ENCODE measurements at places on chromosomes 12 and 14.

DNA sequence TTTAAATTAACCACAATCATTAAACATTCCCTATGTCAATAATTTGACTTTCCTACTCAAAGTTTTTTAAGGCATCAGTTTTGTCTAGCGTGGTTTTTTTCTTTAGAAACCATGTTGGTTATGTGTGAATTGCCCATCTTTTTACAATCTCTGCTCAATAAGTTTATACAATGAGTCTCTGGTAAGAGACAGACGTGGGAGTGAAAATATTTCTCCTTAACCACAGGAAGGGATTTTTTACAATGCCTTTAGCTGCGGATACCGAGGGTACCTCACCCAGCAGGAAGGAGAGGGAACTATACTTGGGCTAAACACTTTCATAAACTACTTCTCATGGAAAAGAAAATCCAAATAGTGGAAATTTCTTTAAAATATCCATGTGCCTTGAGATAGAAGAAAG lies 191.4 kb upstream of the BCL2L14 start:
- DNase-seq, result no peak

GRCh38 chr14:102565331-102565887 lies 27.0 kb upstream of the RCOR1 start:
- DNase-seq, result peak; percentile 76

- DNase-seq, result no peak
These were observed 338.1 kb upstream of the TMEM132C start for GRCh38 chr12:127928615-127929571.

DNA sequence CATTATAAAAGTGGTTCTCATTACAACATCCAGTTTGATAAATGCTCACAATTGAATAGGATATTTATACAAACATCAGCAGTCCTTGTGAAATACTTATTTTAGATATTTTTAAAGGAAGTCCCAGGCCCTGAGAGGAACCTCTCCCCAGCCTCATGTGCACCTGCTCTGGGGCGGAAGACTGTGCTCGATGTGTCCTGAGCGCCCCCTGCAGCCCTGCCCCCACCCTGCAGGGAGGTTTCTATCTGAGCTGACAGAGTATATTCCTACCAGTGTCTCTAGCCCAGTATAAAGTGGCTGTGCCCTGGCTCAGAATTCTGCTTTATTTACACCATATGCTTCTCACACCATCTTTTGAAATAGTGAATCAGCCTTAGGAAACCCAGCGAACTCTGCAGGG lies 1349.1 kb downstream of the TMEM121 start:
- peak; percentile 54 for DNase-seq

- DNase-seq, result peak; percentile 16
These were observed 4.6 kb upstream of the SELPLG start for GRCh38 chr12:108638141-108638827.

- no peak for DNase-seq
These were observed 329.2 kb downstream of the PCNX1 start for GRCh38 chr14:71236487-71236886.

DNA sequence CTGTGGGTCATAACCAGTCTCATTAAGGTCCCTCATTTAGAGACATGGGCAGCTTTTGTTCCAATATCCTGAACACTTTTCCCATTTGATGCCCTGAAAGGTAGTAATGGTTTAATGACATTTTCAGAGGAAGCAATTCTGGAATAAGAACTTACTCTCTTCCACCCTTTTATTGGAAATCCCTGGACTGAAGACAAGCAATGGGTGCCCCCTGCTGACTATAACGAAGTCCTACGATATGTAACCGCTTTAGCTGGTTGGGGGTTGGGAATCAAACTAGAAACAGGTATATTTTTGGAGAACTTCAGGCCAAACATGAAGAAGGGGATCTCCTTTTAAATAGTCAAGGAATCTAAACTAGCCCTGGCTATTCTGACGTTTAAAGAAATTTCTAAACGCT lies 20.5 kb downstream of the SARNP start:
- DNase-seq, result peak; percentile 58

DNA sequence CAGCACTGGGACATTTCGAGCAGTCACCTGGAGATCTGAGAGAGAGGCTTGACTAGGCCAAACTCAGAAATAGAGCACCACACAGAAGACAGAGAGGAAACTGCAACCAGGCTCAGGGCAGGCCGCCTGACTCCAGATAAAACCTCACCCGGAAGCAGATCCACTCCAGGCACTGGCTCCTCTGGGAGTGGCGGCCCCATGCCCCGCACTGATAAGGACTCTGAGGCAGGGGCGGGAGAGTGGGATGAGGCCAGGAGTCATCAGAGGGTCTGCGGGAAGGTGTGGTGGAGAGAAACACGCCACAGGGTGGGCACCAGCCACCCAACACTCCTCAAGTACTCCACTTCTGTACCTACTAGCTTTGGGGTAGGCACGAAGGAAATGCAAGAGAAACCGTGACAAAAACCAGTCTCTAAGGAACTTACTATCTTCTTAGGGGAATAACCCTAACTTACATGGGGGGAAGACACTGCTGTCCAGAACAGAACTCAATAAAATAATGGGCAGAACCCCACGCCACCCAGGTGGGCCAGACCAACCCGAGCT lies 71.3 kb downstream of the CHGA start:
- DNase-seq, result no peak

GRCh38 chr14:65286443-65286842 lies 126.1 kb upstream of the FUT8 start:
- DNase-seq, result no peak

- no peak for DNase-seq
These were observed 276.6 kb downstream of the NRXN3 start for GRCh38 chr14:78446807-78447206.

DNA sequence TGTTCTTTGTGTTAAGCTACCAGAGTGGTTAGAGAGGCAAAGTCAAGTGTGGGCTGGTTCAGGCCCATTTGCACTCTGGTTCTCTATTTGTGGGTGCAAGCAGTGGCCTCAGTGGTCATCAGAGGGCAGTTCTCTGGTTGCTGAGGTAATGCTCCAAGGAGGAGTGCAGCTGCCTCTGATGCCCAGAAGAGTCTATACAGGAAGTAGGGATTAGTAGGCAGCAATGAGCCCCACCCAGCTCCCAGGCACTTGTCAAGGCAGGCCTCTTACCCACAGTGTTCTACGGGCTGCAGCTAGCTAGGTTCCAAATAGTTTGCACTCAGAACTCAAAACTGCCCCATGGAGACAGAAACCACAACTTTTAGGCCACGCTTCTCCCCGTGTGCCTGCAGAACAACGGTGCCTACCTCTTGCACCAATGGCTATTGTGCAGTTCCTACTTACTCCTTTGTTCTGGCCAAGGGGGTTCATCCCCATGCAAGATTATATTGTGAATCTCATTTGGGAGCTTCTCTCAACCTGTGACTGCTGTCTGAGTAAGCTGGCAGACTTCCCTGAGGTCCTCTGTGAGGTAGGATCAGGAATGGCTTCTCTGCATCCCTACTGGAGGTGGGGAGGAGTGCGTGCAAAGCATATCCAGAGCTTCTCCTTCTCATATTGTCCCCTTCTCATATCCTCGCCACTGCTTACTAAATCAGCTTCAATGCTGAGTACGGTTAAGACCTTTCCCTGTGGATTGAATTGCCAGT lies 410.3 kb upstream of the LMO3 start:
- no peak for DNase-seq

- DNase-seq, result no peak
These were observed 9.7 kb downstream of the VRK1 start for GRCh38 chr14:96806836-96807235.

- peak; percentile 39 for DNase-seq
These were observed 39.8 kb downstream of the GPR135 start for GRCh38 chr14:59425322-59425935.

DNA sequence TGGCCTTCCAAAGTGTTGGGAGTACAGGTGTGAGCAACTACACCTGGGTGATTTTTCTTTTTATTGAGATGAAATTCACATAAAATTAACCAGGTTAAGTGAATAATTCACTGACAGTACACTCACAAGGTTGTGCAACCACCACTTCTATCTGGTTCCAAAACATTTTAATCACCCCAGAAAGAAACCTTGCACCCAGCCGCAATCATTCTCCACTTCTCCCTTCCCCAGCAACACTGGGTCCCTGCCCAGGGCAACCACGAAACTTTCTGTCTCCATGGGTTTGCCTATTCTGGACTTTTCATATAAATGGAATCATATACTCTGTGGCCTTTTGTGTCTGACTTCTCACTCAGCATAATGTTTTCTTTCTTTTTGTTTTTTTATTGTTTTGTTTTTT lies 26.3 kb upstream of the MLXIP start:
- no peak for DNase-seq

DNA sequence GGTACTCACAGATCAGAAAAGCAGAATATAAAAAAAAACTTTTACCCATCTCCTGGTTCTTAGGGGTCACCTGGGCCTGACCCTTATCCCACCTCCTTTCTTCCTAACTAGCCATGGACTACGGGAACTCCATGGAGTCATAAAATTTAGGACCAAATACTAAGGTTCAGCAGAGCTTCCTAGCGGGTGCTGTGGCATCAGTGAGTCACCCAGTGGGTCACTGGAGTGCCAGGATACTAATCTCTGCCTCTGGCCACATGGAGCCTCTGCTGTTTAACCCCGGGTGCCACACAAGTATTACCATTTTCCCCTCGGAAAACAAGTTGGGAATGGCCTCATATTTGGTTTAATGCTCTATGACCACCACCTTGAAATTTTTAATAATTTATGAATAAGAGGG lies 6.9 kb downstream of the ZBTB39 start:
- no peak for DNase-seq

DNA sequence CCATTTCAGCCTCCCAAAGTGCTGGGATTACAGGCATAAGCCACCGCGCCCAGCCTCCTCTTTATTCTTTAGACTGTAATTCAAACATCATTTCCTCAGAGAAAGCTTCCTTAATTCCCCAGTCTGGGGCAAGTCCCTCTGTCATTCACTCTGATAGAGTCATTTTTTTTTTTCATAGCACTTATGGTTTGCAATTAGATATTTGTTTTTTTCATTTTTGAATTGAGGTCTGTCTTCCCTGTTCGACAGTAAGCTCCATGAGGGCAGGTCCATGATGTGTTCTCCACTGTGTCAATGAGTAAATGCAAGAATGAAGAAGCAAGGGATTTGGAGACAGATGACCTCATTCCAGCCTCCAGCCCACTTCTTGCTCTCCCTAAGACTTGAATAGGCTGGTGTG lies 12.1 kb downstream of the ASIC1 start:
- no peak for DNase-seq

GRCh38 chr12:78470354-78471195 lies 394.0 kb upstream of the SYT1 start:
- DNase-seq, result peak; percentile 46

- DNase-seq, result peak; percentile 70
These were observed 391.3 kb upstream of the FOXG1 start for GRCh38 chr14:28375295-28375694.

GRCh38 chr14:104874571-104875411 lies 9.7 kb downstream of the CEP170B start:
- no peak for DNase-seq

DNA sequence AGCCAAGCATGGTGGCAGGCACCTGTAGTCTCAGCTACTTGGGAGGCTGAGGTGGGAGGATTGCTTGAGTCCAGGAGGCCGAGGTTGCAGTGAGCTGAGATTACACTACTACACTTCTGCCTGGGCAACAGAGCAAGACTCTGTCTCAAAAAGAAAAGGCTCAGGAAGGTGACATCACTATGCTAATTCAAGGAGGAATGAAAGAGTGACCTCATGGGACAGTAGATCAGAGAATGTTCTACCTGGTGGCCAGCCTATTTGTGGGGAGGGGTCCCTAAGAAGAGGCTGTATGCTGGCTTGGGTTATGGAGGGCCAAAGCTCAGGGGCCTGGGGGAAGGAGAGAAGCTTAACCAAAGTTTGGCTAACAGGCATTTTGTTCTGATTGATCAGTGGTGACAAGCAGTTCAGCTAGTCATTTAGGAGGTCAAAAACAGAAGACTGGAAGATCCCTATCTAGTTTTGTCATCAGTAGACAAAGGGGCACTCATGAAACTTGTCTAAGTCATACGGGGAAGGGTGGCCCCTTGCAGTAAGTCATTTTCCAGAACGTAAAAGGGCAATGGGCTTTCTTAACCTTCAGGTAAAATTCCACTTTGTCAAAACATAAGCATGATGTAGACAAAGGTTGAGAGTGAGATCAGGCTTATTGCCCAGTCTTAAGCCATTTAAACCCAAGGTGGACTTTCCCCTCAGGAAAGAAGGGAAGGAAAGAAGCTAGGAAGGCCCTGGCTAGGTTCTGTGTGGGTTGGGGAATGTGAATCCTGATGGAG lies 60.8 kb upstream of the EEA1 start:
- DNase-seq, result no peak

- DNase-seq, result peak; percentile 52
These were observed 131.8 kb downstream of the ERC1 start for GRCh38 chr12:1122786-1123185.

GRCh38 chr14:81275305-81276072 lies 54.7 kb upstream of the GTF2A1 start:
- no peak for DNase-seq

- no peak for DNase-seq
These were observed 198.2 kb downstream of the BTG1 start for GRCh38 chr12:91947459-91947858.

- DNase-seq, result no peak
These were observed 5.9 kb downstream of the FGF6 start for GRCh38 chr12:4439736-4440135.

GRCh38 chr12:86134561-86134960 lies 121.6 kb downstream of the MGAT4C start:
- DNase-seq, result no peak

- DNase-seq, result peak; percentile 50
These were observed 28.3 kb upstream of the HIGD1C start for GRCh38 chr12:50924131-50924438.

GRCh38 chr12:2198005-2198501 lies 145.3 kb downstream of the CACNA1C start:
- DNase-seq, result no peak

- peak; percentile 23 for DNase-seq
These were observed 80.6 kb upstream of the DBX2 start for GRCh38 chr12:45131506-45131905.

DNA sequence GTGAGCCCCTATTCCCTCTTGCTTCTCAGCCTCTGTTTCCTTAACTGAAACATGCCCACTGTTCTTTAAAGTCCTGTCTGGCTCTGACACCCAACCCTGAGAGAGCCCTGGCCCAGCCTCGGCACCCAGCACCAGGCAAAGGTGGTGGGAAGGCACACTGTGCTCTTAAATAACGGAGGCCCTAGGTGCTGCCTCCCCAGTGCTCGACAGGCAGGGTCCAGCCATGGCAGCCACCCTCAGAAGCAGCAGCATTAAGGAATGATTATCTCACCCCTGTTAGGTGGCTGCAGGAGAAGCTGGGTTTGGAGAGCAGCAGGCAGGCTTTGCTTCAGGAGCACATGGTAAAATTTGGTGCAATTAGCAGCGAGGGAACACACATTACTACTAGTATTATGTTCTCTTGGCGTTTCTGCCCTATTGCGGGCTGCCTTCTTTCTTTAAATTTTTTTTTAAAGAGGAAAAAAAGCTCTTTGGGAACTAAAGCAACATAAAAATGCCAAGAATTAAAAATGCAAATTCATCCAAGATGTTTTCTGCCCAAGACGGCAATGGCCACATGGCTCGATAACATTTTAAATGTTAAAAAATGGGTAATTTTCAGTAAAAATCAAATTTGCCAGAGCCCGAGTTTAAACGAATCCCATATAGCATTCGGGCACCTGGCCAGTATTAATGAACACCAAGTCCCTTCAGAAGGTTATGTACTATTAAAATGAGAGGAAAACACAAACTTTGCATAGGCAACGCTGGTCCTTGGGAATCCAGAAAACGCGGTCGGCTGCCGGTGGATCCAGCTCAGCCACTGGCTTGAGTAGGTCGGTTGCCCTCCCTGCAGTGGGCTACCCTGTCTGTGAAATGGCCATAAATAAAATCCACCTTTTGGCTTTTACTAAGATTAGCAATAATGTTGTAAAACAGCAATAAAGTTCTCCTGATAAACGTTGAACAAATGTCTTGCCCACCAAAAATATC lies 152.2 kb downstream of the BCL11B start:
- DNase-seq, result no peak

Measured in Kasumi-1 (cell line).